ENCODE measurements at places on chromosomes 4 and X.

DNA sequence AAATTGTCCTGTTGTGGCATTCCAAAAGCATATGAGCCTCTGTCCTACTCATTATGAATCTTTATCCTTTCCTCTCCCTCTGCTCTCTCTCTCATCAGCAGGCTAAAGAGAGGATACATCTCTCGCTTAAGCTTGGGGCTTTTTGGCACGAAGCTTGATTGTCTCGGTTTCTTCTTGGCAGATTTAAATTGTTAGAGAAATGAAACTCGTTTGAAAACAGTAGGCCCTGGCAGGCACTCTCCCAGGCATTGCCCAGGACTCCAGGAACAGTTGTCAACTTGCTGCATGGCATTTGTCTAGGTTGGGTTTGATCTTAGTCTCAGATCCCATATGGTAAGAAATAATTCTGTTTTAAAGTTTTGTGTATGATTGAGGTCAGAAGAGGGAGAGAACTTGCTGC is 35.5 kb downstream of the NAA11 start:
- no peak for DNase-seq

- DNase-seq = no peak
Observed at GRCh38 chr4:136741468-136741867, 790.8 kb downstream of the PCDH18 start.

GRCh38 chrX:65407157-65407626 is 127.4 kb downstream of the LAS1L start:
- peak; percentile 17 for DNase-seq

GRCh38 chr4:85644061-85644460 is 169.1 kb downstream of the ARHGAP24 start:
- DNase-seq = no peak

- peak; percentile 12 for DNase-seq
Observed at GRCh38 chr4:1251773-1252066, 2.8 kb upstream of the CTBP1 start.

- no peak for DNase-seq
Observed at GRCh38 chr4:51931461-51931860, 88.5 kb downstream of the DCUN1D4 start.

DNA sequence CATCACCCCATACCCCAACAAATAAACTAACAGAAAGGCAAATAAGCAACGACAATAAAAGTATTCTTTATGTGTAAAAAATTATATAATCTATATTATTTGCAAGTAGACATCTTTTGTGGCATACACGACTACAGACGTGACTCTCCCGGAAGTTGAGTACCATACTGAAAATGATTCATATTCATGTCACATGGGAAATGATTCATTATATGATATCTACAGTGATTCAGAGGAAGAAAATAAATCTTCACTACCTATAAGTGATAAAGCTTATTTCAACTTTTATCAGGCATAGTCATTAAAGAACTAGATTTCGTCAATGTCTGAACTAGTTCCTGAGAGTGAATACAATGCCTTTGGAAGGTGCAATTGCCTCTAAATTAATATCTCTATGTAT is 4.6 kb upstream of the ANTXR2 start:
- no peak for DNase-seq

DNA sequence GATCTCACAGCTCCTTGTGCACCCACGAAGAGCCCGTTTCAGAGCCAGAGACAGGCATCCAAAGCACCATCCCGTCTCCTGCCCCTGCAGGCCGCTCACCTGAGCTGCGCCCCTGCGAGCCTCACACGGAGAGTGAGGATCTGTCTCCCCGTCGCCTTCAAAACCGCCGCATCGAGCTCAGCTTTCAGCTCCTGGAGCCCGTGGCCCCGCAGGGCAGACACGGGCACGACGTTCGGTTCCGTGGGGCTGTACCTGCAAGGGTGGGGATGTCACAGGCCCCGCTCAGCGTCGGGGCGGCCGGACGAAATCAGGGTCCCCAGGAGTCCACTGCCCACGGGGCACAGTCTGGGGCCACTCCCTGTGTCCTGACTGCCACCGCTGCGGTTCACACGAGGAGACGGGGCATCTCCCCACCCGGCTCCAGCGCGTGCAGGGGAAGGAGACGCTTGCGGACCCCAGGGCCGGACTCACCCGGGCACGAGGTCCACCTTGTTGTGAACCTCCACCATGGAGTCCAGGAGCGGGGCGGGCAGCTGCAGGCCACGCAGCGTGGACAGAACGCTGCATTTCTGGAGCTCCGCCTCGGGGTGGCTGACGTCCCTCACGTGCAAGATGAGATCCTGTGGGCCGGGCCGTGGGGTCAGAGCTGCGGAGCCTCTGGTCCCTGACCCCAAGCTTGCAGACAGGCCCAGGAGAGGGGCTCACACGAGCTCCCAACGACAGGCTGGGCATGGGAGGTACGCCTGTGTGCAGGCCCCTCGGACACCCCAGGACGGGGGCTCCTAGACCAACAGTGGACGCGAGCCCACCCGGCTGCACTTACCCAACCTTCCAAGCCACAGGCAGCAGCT is 11.1 kb downstream of the GTPBP6 start:
- no peak for DNase-seq

DNA sequence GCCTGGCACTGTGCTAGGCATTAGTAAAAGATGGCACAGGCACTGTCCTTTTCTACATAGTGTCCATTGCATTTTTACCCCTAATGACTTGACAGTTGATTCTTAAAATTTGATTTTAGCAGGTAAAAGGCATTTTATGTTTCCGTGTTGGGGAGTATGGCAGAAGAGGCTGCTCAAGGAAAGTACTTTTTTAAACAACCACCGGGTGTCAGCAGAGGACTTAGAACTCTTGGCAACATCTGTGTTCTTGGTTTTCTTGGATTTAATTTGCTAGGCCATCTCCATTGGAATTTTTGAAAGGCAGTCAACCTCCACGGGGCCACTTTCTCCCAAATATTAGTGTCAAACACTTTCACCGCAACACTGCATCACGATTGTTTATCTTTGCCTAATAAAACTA is 102.9 kb downstream of the TSPAN7 start:
- no peak for DNase-seq

GRCh38 chrX:150616179-150616862 is 47.9 kb downstream of the MTM1 start:
- no peak for DNase-seq

- DNase-seq = no peak
Observed at GRCh38 chr4:108943976-108944591, 181.2 kb upstream of the ETNPPL start.

DNA sequence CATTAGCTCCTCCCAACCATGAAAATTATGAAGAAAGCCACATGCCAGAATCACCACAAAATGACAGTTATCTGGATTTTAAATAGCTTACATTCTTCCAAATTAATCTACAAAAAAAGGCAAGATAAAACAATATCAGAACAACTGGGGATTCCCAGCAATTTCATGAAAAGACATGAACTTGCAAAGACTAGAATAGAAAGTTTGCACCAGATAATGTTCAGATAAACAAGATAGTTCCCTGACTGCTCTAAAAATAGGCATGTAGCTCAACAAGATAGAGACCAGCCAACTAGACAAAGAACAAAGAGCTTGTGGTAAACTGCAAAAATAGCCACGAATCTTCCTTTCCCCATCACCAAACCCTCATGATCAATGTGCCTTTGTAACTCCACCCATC is 30.3 kb upstream of the DDX53 start:
- DNase-seq = no peak

- DNase-seq = no peak
Observed at GRCh38 chrX:111244235-111244750, 26.0 kb downstream of the CAPN6 start.

GRCh38 chrX:135416546-135416945 is 5.2 kb upstream of the SMIM10L2A start:
- DNase-seq = no peak

DNA sequence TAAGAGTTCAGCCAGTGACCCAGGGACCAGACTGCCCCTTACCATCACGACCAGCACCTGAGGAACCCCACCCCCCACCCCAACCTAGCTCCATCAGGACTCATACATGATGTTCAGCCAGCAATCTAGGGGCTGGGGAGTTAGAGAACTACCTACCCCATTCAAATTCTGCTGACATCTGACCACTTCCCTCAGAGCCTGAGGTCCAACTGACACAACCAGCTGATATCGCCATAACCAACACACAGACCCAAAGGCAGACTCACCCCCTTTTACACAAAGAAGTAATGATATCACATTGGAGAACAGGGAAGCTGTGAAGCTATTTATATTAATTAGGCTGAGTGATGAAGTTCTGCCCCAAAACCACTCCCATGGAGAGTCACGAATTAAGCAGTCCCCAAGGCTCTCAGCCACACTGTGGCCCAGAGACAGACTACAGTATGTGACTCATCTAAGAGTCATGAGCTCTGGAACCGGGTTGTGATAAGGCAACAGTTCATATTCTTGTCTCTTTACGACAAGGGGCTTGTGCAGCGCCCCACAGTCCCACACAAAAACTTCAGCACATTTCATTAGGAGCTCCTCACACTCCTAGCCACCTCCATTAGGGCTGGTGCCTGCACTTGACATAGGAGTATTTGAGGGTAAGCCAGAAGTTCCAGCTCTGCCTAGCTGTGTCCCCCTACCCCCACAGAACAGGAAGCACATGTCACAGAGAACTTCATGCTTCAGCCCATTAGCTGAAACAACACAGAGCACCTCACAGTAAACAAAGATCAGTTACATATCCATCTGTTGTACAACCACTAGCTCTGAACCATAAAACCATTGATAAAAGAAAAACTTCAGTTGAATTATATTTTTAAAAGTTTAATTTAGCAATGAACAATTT is 184.7 kb upstream of the ZCCHC13 start:
- no peak for DNase-seq

- DNase-seq = no peak
Observed at GRCh38 chr4:7206911-7207567, 14.7 kb downstream of the SORCS2 start.

- peak; percentile 82 for DNase-seq
Observed at GRCh38 chrX:48938721-48939425, 18.5 kb downstream of the OTUD5 start.

GRCh38 chr4:121307445-121308327 is 73.1 kb downstream of the QRFPR start:
- peak; percentile 51 for DNase-seq

DNA sequence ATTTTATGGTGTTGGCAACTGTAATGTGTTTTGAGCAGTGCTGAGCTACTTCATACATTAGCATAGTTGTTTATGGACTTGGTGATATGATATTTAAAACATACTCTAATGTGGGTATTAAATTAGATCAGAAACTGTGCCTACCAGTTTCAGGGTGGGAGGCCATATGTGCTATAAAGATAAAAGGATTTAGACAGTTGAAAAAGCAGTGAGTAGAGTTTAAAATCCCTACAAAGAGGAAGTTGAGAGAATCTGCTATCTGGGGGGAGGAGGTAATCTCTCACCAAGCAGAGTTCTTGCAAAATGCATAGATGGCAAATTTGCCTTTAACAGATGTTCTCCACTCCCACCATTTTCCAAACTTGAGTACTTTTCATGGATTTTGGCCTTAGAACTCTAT is 154.5 kb downstream of the SPOCK3 start:
- DNase-seq = no peak

DNA sequence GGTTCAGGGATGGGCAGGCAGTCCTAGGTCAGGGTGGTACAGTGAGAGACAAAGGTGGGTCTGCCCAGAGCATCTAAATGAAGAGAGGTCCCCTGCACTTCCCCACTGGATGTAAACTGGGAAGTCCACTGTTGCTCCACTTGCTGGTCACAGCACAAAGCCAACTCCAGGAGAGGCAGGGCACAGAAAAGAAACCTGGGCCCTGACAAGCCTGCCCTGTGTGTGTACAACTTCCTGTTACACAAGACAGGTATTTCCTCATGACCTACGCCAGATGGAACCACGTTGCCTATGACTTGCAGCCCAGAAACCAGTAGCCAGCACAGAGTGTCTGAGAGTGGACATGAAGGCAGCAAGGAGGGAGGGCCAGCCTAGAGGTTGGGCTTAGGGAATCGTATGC is 161.8 kb downstream of the SH3KBP1 start:
- no peak for DNase-seq

GRCh38 chrX:132491191-132491590 is 2.4 kb upstream of the MBNL3 start:
- DNase-seq = no peak

DNA sequence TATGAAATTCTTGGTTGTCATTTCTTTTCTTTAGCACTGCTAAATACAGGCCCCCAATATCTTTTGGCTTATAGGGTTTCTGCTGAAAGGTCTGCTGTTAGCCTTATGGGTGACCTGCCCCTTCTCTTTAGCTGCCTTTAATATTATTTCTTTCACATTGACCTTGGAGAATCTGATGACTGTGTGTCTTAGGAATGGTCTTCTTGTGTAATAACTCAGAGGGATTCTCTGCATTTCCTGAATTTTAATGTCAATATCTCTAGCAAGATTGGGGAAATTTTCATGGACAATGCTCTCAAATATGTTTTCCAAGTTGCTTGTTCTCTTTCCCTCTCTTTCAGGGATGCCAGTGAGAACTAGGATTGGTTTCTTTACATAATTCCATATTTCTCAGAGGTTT is 292.4 kb downstream of the SLC7A11 start:
- no peak for DNase-seq

DNA sequence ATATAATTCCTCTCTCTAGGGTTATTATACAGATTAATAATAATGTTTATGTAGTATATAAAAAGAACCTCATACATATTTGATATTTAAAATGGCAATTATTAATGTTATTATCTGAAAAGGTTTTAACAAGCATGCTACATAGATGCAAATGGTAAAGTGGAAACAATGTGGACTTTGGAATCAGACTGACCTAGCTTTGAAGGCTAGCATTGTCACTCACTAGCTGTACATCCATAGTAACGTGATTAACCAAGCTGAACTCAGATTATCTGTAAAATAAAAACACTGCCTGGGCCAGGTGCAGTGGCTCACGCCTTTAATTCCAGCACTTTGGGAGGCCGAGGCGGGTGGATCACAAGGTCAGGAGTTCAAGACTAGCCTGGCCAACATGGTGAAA is 233.7 kb upstream of the SPRY1 start:
- DNase-seq = no peak

- no peak for DNase-seq
Observed at GRCh38 chr4:3807822-3808496, 41.8 kb downstream of the ADRA2C start.

- no peak for DNase-seq
Observed at GRCh38 chr4:160247091-160247656, 1144.3 kb downstream of the RAPGEF2 start.

- DNase-seq = no peak
Observed at GRCh38 chr4:115687052-115687755, 573.8 kb upstream of the NDST4 start.

DNA sequence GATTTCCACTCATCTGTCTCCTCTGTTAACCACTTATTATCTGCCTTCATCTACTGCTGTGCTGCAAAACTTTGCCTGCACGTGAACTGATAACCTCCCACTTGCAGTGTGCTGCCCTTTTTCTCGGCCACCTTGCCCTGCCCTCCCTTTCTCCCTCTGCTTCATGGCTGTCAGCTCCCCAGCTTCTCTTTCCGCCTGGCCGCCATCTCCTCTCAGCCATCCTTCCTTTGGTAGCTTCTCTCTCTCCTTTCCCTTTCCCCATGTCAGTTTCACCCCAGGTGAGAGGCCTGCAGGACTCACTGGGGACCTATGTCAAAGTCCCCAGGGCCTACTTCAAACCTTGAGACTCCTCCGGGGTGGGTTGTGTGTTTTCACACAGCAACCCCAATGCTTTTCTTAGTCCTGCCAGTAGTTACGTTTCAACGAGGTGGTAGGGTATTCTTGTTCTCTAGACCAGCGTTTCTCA is 6.6 kb downstream of the MSL3 start:
- DNase-seq = no peak

Measured in activated T-cell treated with anti-CD3 and anti-CD28 coated beads, Interleukin-2, amount 50 U/mL, for 48 hours (primary cell).